ENCODE measurements at places on chromosomes 5 and 9. TPM values are rescaled to one million over a fixed set of nuclear protein-coding genes. Genes with fewer than 3 reads are reported as not detected.

The ZNF79 gene
- total RNA-seq: 9.4 TPM

The SEMA5A gene
- total RNA-seq: 0.04 TPM

The AHRR gene
- 5.4 TPM for total RNA-seq

The PCDHA12 gene
- not detected for total RNA-seq

The DMRT2 gene
- total RNA-seq: not detected

The SHOC1 gene
- total RNA-seq: not detected

The SOX30 gene
- total RNA-seq: not detected

The TEK gene
- total RNA-seq: 100 TPM

The PPP1R2B gene
- 0.07 TPM for total RNA-seq

The DOK3 gene
- 2.0 TPM for total RNA-seq

The CATSPER3 gene
- total RNA-seq: not detected

The TMEM232 gene
- 0.39 TPM for total RNA-seq

The NDUFAF2 gene
- total RNA-seq: 29.9 TPM

The MVB12B gene
- total RNA-seq: 1.1 TPM

The GABRA6 gene
- not detected for total RNA-seq

The PPP3R2 gene
- not detected for total RNA-seq

The FOXD4 gene
- total RNA-seq: 0.13 TPM

The ZNF883 gene
- 2.6 TPM for total RNA-seq

The TCOF1 gene
- 20.0 TPM for total RNA-seq

The PTPRD gene
- total RNA-seq: 0.60 TPM

The TYRP1 gene
- 0.28 TPM for total RNA-seq

The GAPT gene
- not detected for total RNA-seq

The IFNK gene
- total RNA-seq: not detected

The EQTN gene
- not detected for total RNA-seq

The PCDHA1 gene
- not detected for total RNA-seq

The LCN9 gene
- not detected for total RNA-seq

The CDX1 gene
- not detected for total RNA-seq

The POU5F2 gene
- 0.46 TPM for total RNA-seq

The SPINK4 gene
- total RNA-seq: not detected

The LHX2 gene
- not detected for total RNA-seq

The PCDHGA8 gene
- total RNA-seq: 0.46 TPM

The MSANTD3 gene
- 71.3 TPM for total RNA-seq

The FOXI1 gene
- not detected for total RNA-seq

The KIF20A gene
- total RNA-seq: 125 TPM

The SET gene
- total RNA-seq: 795 TPM

The ZNF608 gene
- total RNA-seq: 21.6 TPM

The GPR150 gene
- 0.20 TPM for total RNA-seq

The DAB2IP gene
- 13.7 TPM for total RNA-seq

The IFNA21 gene
- not detected for total RNA-seq

The FAM169A gene
- 0.71 TPM for total RNA-seq

The FAT2 gene
- under 0.01 TPM for total RNA-seq

The UBAP2 gene
- 14.0 TPM for total RNA-seq

The FGF10 gene
- total RNA-seq: not detected

The CLIC3 gene
- 0.33 TPM for total RNA-seq

The SEMA6A gene
- total RNA-seq: 0.35 TPM

The TAL2 gene
- not detected for total RNA-seq

The SCGB3A2 gene
- not detected for total RNA-seq

Measured in pulmonary artery endothelial cell (primary cell).